Stimulated activated CD8-positive, alpha-beta memory T cell treated with anti-CD3 and anti-CD28 coated beads, Interleukin-12 subunit alpha, Interleukin-12 subunit beta, amount 100 ng/mL, for 4 hours (primary cell): ENCODE measurements at places on chromosomes 12 and 14.

GRCh38 chr14:92645841-92646478 is 102.5 kb downstream of the LGMN start:
- no peak for DNase-seq

GRCh38 chr12:54988402-54989054 is 4.0 kb upstream of the TESPA1 start:
- DNase-seq = no peak

DNA sequence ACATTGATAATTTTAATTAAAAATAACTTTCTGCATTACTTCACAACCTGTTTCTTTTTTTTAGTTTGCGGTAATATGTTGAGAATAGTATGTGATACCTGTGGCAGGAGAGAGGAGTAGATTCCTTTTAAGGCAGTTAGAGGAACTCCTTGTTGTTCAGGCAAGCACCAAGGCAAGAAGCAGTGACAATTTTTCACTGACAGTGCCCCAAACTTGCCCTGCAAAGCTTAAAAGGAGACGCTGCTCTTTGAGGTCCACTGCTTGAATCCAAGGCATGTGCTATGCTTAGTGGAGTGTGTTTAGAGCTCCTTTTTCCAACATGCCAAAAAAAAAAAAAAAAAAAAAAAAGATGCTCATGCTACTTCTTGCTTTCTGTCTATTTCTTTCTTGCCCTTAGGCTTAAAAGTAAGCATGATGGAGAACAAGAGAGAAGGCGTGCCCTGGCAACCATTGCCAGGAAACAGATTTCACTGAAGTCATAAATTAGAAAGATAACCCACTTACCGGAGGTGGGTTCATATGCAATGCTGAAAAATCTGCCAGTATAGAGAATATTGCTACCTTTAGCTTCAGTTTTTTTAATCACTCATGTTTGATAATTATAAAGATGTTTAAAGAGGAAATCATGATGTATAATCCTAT is 58.3 kb upstream of the DYRK2 start:
- no peak for DNase-seq

DNA sequence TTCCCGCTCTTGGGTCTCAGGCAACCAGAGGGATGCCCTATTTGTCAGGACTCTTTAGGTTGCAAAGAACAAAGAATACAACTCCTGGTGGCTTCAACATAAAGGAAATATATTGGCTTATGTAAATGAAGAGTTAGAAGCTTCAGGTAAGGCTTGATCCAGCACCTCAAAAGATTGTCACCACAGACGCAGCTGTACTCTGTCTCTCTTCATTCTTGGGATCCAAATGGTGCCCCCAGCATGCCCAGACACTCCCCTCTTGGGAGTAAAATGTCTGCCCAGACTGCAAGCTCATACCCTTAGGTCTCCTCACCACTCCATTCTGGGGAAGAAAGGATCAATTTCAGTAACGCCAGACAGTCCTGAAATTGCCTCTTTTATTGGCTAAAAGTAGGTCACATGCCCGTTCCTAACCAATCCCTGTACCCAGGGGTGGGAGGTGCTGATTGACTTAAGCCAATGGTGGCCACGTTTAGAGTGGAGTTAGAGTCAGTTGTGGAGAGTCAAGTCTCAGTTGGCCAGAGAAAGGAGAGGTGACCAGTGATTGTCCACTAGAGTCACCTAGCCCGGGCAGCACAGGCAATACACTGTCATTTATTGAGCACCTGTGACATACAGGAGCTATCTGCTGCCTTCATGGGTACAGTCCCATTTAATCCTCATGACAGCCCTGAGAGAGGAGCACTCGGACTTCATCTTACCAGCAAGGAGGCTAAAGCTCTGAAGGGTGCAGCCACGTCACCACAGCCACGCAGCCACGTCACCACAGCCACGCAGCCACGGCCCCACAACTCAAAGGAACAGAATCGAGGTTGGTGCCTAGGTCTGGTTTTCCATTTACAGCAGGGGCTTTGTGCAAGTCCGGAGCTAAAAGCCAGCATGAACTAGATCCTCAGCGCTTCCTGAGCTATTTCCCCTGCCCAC is 19.7 kb upstream of the BEGAIN start:
- DNase-seq = no peak

DNA sequence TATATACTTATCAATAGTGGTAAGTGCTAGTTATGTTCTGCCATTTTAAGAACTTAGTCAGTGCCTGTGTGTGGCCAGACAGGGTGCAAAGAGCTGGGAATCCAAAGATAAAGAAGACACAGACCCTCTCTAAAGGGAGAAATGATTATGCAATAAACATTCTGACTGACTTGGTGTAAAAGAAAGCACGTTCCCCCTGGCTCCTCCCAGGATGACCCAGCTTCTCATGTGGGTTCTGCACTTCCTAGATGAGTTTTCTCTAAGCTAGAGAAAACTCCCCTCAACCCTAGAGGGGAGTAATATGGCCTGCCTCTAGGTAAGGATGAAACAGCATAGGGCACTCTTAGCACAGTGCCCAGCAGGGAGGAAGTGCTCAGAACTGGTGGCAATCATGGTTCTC is 231.2 kb downstream of the VRK1 start:
- no peak for DNase-seq

DNA sequence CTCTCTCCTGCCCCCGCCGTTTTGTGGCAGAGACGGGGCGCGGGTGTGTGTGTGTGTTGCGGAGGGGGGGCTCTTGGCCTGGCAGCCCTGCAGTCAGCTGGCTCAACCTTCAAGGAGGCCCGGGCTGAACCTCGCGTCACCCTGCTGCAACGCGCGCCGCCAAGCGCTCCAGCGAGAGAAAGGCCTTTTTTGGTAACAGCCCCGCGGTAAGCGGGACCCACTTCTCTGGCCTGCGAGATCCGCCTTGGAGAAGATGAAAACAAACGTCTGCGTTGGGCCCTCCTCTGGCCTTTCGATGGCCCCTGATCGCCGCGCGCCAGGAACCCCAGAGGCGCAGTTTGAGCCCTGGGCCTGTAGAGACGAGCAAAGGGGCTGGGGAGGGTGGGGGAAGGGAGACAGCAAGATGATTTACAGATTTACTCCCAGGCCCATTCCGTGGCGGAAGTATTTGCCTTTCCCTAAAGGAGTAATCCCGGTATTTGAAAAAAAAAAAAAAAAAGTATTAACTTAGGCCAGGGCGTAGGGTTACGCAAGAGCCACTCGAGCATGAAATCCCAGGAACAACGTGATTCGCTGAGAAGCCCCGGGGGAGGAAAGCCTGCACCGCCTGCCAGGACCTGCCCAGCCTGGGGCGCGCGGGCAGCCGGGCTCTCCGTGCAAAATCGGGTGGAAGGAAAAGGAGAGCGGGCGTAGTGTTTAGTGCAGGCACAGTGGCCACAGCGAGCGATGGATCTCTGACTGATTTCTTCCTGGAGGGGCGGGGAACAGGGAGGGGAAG is 4.5 kb upstream of the IRF2BPL start:
- peak; percentile 68 for DNase-seq

DNA sequence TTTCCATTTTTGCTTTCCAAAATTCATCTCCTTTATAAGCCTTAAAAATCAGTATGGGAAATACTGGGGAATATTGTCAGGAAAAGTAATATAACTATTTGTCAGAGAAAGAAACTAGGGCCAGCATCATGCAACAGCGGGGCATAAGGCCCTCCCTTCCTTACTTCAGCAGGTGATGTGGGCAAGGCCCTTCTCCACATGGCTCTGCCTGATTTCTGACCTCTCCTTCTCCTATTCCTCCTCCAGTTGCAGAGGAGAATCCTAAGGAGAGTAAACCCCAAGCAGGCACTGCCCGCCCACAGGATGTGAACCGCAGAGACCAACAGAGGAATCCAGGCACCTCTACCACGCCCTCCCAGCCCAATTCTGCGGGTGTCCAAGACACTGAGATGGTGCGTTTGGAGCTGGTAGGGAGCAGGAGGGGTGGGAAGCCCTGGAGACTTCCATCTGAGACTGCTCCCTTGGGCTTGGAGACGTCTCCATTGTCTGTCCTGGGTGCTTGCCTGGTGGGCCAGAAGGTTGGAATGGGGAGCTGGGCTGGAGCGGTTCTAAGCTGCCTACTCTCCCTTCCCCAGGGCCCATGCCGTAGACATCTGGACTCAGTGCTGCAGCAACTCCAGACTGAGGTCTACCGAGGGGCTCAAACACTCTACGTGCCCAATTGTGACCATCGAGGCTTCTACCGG is 2.7 kb upstream of the SOAT2 start:
- DNase-seq = no peak

DNA sequence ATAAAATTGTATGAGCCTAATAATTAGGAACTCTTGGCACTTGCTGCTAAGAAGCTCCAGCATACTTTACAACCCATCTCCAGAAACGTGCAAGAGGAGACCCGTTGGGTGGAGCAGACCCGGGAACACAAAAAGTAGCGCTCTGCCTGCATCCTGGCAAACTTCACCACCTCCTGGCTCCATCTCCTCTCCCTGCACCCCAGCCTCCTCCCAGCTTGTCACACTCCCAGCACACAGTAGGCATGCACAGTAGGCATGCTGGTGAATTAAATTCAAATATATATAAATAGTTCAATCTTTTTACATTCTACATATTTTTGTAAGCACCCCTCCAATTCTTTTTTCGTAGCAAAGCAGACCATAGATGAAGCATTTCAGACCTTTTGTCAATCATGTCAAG is 1.2 kb downstream of the VSIG10 start:
- no peak for DNase-seq
